HTR-8/SVneo (cell line): ENCODE measurements at places on chromosomes 7 and 10.

DNA sequence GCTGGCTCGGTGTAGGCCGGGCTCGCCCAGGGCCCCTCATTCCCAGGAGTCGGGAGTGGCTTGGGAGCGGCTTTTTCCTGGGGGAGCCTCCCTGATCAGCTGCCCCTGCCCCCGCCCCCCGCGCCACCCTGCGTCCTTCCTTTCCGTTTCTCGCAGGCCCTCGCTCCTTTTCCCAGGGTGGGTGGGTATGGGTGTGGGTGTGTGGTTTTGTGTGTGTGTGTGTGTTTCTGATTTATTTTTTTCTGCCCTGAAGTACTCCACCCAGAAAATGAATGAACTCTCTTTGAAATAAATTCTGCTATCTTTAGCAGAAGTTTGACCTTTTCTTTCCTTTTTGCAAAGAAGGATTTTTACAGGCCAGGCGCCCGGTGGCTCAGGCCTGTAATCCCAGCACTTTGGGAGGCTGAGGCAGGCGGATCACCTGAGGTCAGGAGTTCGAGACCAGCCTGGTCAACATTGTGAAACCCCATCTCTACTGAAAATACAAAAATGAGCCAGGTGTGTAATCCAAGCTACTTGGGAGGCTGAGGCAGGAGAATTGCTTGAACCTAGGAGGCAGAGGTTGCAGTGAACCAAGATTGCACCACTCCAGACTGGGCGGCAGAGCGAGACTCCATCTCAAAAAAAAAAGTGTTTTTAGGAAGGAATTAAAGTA lies 30.0 kb upstream of the AP5Z1 start:
- DNase-seq, result no peak

- DNase-seq, result no peak
Observed at GRCh38 chr10:70621503-70622078, 19.1 kb upstream of the PRF1 start.

GRCh38 chr7:25132430-25132829 lies 7.4 kb upstream of the CYCS start:
- no peak for DNase-seq

DNA sequence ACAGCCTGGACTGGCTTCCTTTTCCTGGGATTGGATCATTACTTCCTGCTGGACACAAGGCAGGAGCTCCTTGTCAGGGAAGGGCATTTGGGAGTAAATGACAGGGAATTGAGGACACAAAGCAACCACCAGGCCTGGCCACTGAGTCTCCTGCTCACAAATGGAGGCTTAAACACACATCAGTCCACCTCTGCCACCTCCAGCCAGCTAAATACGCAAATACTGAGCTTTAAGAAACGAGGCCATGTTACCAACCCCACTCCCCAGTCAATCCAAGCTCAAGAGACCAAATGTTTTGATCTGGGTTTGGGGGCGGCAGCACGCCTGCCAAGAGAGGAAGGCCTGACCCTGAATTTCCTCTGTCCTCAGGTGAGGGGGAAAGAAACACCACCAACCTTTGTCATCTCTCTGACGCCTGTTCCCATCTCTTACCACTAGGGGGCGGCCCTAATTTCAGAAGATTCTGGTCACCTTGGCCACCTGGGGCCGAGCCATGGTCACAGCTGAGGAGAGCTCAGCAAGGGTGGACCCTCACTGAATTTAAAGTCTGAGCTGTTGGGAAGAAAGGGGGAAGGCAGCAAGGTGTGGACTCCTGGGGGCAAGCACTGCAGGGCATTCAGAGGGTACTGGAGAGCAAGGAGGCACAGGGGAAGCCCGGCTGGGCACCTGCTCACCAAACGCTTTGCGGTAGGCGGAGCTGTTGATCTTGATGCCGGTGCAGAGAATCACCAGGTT lies 16.5 kb downstream of the AIFM2 start:
- peak; percentile 64 for DNase-seq

DNA sequence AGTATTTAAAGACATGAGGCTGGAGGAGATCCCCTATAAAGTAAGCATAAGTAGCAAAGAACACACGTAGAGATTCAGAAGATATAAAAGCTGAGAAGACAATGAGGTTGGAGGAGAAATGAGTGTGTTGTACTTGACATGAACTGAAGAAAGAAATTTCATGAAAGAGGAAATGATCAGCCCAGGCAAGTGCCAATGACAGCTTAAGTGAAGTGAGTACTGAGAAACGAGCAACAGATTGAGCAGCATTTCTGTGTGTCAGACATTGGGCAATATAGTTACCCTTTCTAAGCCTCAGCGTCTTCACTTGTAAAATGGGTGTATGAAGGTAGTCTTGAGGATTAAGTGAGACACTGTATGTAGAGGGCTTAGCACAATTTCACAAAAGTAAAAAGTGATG lies 4.8 kb upstream of the LIPA start:
- no peak for DNase-seq

DNA sequence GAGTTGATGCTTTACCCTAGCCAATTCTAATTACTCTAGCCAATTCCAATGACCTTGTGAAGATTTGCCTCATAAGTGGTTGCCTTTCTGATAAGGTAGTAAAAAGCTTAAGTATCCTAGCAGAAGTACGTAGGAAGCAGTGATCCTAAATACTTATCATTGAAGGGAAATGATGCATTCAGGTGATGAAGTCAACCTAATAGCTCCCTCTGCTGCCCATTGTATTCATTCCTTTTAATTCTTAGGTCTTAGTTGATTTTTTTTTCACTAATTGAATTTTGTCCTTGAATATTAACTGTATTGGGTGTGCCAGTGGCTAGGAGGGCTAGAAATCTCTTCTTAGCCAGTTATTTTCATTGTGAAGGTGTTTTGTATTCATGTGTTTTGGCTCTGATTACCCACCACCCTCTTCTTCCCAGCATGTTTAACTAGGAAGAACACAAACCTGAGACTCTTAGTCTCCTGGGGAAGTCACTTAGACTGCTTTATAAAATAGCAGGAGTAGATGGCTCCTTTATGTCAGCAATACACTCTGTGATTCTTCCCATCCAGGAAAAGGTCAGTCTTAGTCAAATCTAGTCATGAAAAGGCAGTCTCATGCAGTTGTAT lies 46.3 kb downstream of the PLEKHA8 start:
- DNase-seq, result no peak

GRCh38 chr7:12771378-12771877 lies 84.0 kb downstream of the ARL4A start:
- peak; percentile 31 for DNase-seq

DNA sequence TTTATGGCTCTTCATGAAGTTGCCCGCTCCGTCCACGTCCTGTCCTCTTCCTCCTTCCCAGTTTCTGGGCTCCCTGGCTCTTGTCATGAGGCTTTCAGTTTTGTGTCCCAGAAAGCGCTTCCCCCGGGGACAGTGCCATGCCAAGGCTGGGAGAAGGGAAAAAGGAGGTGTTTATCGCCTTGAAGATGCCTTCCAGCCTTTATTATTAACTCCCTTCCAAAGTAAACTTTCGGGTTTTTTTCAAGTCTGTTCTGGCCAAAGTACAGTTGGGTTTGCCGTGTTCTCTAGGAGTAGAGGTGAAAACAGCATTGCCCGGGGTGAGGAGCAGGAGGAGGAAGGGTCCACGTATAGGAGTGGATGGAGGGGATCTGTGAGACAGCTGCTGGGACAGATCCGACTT lies 117.2 kb downstream of the CUX1 start:
- no peak for DNase-seq

- DNase-seq, result no peak
Observed at GRCh38 chr10:83555264-83555663, 584.0 kb upstream of the GHITM start.

DNA sequence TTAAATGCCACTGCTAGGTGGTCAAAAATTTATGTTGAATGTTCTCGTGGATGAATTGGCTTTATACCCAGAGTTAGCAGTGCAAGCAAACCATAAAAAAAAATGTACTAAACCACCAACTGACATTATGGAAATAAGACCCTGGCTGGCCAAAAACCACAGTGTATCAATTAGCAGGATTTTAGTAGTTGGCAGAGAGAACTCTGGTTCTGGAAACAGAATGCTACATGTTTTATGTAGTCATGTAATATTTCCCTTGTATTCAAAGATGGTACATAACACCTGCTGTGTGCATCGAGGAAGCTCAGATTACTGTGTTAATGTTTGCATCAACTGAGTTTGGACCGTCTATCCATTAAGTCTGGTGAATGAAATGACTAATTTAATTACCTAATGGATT lies 618.5 kb downstream of the CCSER2 start:
- no peak for DNase-seq

DNA sequence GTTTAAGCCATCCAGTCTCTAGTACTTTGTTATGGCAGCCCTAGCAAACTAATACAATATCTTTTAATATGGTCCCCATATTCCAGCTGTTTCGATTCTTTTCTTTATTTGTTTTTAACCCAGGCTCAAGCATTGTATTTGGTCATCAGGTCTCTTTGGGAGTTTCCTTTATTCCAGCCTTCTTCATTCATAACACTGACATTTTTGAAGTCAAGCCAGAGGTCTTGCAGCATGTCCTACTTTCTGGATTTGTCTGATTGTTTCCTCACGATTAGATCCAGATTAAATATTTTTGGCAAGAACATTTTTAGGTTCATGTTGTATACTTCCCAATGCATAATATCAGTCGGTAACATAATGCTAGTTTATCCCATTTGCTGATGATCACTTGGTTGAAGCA lies 11.8 kb downstream of the SLC25A13 start:
- no peak for DNase-seq

DNA sequence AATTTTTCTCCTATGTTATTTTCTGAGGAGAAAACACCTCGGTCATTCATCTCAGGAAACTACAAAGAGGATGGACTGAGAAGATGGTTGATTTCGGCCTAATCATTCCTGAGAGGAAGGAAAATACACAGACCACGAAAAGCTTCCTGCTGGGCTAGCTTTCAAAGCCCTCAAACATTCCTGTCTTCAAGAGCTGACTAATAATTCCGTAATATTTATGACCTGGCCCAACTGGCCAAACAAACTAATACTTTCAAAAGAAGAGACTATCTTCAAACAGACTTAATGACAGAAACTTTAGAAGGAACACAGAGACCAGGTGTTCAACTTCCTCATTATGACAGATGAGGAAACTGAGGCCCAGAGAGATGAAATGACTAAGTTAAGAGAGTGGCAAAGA lies 215.1 kb upstream of the FRMD4A start:
- peak; percentile 11 for DNase-seq

DNA sequence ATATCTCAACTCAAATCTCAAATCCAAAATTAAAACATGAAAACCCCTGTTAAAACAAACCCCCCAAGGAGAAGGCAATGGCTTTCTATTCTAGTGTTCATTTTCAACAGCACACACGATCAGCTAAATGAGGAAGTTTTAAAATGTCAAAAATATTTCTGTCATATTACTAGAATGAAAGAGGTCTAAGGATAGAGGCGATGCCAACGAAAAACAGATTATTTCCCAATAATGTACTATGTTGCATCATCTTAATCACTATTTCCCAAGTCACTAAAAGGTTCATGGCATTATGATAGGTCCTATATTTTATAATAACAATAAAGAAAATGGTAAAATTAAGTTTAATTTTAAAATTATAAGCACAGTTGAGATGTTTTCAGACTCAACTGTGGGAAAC lies 10.1 kb downstream of the CNOT4 start:
- no peak for DNase-seq

DNA sequence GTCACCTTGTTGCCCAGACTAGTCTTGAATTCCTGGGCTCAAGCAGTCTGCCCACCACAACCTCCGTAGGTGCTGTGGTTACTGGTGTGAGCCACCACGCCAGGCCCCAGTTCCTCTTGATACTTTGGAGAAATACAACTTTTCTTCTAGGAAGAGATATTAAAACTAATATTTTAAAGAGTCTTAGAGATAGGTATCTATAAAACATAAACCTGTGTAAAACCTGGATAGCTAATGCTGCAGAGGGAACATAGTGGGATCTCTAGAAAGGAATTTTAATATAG lies 4.8 kb upstream of the GDI2 start:
- DNase-seq, result no peak

GRCh38 chr10:104630731-104631130 lies 10.4 kb upstream of the SORCS3 start:
- no peak for DNase-seq
